Activated CD4-positive, alpha-beta T cell treated with anti-CD3 and anti-CD28 coated beads, Interleukin-2, Interleukin-4, amounts not matched to agents 100 ng/mL and 50 ng/mL, durations not matched to agents 16 hours and 8 hours (primary cell): ENCODE measurements at places on chromosomes 6 and 20.

DNA sequence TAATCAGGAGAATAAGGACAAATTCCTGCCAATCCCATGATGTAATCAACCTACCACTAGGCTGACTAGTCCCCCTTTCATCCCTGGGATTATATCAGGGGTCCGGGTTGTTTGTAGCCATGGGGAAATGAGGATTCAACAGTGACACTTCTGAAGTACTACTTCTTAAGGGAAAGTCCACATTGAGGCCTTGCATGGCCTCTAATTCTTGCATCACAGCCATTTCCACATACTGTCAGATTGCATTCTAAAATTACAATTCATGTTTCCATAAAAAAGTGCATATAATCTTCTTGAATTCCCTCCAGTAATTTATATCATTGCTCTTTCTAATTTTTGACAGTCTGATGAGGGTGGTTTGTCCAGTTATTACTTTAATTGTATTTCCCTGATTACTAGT lies 184.2 kb downstream of the PHF3 start:
- no peak for DNase-seq

- no peak for DNase-seq
Observed at GRCh38 chr6:39521958-39522357, 199.5 kb upstream of the KCNK16 start.

GRCh38 chr20:23315099-23315498 lies 35.5 kb upstream of the NXT1 start:
- DNase-seq: no peak

GRCh38 chr6:143936778-143937667 lies 71.0 kb downstream of the PLAGL1 start:
- no peak for DNase-seq

DNA sequence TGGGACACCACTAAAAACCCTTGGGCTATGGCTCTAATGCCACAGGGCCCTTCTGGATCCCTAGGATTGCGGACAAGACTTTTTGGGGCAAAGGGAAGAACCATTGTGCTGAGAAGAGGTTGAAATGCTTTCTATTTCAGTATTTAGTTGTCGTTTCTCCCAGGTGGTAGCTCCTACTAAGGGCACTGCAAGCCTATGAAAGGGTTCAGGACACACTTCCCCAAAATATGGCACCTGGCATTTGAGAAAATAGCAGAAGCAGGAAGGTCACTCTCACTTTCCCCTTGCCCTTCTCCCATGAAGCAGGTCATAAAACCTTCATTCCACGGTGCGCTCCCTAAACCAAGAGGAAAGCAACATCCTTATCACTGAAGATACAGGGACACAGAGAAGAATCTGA lies 125.4 kb upstream of the GPR6 start:
- DNase-seq: no peak

GRCh38 chr6:15945593-15946159 lies 183.2 kb upstream of the MYLIP start:
- DNase-seq: no peak
